Glutamatergic neuron (in vitro differentiated cells): ENCODE measurements at places on chromosomes 7 and 10.

- DNase-seq: no peak
These were observed 46.8 kb upstream of the SLC29A3 start for GRCh38 chr10:71272056-71272771.

GRCh38 chr10:48251525-48252353, 22.8 kb downstream of the FRMPD2 start:
- no peak for DNase-seq

DNA sequence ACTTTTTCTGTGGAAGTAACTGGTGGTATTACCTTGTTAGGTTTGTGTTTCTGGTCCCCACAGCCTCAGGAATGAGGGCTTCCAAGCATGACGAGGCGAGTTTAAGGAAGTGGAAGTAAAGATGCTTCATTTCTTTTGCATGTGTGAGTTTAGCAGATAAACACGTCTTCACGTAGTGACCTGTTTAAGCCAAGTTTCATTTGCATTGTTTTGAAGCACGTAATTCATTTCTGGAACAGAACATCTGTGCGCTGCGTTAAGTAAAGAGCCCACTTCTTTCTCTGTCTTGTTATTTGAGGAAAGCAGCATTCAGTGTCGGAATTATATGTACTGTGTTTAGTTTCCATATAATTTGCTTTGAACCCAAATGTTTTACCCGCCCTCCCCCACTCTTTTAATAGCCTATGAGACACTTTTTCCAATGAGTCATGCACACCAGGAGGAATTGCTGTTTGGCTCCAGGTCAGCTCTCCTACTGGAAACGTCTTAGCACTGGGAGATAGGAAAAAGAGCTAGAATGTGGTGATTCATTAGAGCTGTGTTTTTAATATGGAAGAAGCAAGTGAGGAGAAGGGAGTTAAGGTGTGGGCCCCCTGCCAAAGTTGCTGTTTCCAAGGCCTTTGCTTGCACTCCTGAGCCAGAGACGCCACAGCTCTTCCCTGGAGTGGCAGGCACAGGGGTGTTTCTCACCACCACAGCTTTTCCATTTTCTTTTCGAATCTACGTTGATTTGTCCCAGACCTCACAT, 36.7 kb downstream of the BTBD16 start:
- DNase-seq: no peak

GRCh38 chr10:132765435-132765834, 20.5 kb downstream of the NKX6-2 start:
- DNase-seq: no peak

DNA sequence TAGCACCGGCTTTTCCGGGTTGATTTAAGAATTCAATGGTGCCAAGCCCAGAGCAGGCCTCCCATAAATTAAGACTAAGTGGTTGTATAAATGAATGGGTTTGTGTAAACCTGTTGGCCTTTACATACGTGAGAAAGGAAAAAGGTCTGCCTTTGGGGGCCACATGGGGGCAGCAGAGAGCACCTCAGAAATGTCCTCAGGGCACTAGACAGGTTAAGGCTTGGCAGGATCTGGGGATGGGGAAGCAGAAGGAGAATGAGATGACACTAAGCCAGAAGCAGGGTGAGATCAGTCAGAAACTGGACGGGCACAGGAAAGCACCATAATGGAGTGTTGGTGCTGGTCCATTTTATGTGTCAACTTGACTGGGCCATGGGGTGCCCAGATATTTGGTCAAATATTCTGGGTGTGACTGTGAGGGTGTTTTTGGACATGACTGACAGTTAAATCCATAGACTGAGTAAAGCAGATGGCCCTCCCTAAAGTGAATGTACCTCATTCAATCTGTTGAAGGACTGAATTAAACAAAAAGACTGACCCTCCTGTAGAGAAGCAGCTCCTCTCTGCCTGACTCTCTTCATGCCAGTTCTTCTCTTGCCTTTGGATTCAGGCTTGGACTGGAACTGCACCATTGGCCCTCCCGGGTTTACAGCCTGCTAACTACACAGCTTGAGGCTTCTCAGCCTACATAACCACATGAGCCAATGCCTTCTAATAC, 58.9 kb downstream of the FRMPD2 start:
- DNase-seq: peak; percentile 80

- DNase-seq: no peak
These were observed 35.1 kb downstream of the SDK1 start for GRCh38 chr7:3336042-3336665.

DNA sequence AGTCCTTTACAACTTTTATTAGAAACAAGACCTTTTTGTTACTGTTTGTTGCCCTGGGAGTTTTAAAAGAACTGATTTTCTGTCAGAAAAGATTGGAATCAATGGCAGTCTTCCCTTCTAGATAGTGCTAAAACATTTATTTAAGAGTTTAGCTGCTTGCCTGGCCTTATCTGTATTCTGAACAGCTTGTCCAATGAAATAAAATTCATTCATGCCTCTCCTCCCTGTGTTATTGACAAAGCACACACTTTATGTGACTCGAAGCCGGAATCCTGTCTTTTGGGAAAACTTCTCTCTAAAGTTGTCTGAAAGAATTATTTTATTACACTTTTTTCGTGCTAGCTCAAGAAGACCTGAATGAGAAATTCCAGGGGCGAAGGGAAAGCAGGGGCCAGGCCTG, 992.5 kb downstream of the TYW1 start:
- DNase-seq: no peak

- no peak for DNase-seq
These were observed 35.0 kb upstream of the CBLL1 start for GRCh38 chr7:107708956-107709355.

GRCh38 chr7:7491044-7491443, 44.6 kb downstream of the COL28A1 start:
- no peak for DNase-seq

DNA sequence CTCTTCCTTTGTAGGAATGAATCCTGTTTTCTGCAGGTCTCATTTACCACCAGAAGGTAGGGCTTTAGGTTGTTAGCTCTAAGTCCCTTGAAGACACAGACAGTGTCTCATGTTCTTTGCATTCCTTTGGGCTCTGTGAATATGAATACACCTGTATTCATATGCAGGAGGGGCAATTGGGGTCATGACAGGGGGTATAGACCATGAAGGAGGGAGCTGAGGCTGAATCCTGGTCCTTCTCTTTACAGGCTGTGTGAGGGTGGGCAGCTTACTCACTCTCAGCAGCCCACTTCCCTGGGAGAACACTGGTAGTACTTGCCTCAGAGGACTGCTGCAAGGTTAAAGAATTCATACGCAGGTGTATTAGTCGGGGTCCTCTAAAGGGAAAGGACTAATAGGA, 267.2 kb upstream of the MGMT start:
- DNase-seq: no peak

- DNase-seq: no peak
These were observed 165.0 kb downstream of the SLIT1 start for GRCh38 chr10:97020452-97021400.

DNA sequence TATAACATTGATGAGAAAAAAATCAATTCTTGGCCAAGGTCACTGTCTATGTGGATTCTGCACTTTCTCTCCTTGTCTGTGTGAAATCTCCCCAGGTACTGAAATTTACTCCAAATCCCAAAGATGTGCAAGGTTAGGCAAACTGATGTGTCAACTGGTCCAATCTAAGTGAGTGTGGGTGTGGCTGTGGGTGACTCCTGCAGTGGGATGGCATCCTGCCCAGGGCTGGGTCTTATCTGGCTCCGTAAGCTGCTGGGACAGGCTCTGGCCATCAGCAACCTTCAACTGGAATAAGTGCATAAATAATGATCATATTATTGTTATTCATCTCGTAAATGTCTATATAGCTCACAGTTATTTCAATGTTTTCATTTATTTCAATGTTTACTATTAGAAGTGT, 79.3 kb downstream of the JCAD start:
- no peak for DNase-seq

- DNase-seq: no peak
These were observed 301.5 kb downstream of the GRID1 start for GRCh38 chr10:86064931-86065662.

- peak; percentile 76 for DNase-seq
These were observed 163.0 kb upstream of the KLF14 start for GRCh38 chr7:130896898-130897514.

DNA sequence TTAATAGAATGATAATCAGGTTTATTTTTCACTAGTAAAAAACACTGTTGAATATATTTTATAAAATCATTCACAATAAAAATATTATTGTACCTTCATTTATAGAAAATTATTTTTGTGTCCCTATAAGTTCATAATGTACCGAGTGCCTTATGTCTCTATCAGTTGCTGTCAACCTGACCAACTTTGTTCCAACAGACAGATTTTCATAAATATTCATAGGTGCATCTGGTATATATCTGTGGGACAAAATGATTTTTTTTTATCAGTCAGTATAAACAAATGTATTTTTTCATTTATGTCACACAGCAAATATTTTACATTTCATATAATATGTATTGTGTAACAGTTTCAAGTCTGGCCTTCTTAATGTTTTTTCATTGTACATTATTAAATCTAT, 195.9 kb downstream of the HGF start:
- DNase-seq: no peak

DNA sequence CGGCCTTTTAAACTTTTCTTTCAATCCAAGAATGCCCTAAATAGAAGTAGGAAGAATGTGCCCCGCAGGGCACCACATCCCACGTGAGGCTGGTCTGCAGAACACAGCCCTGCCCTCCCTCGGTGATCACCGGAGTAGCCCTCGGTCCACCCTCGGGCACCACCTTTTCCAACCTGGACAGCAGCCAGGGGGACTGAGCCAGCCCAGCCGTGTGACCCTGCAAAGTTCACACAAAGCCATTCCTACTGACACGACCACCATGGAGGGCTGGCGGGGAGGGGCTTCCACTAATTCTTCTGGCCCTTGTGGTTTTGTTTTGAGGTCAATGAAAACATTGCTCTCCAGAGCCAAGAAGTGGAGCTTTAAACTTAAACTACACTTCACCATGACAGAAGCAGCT, 132.2 kb downstream of the TCERG1L start:
- no peak for DNase-seq

DNA sequence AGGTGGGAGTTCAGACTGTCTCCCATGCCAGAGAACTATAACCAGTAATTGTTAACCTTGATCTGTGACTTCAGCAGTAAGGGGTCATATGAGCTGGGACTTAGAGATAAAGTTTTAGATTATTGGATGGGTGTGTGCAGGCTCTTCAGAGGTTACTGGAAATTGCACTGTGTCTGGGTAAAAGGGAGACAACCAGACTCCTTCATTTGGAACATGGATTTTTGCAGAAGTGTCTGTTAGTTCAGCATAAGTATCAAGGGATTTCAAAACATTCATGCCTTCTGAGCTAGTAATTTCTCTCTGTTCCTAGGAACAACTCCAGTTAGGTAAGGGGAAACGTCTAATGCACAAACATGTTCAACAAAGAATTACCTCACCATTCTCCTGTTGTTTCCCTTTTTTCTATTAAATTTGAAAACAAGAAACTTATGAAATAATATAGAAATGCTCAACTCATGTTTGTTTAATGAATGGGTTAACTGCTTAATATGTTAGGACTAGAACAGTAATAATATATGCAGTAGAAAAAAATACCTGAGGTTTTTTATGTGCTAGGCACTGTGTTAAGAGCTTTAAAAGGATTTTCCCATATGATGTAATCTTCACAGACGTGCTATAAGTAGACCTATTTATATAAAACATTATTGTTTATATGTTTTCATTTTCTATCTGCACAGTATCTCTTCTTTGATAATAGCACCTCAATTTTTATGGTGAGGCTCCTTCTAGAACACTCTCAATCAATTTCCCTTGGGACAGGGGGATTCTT, 233.0 kb downstream of the CACNA2D1 start:
- DNase-seq: no peak

GRCh38 chr7:33842150-33842549, 63.2 kb upstream of the BMPER start:
- no peak for DNase-seq

- DNase-seq: no peak
These were observed 69.4 kb downstream of the FAM53B start for GRCh38 chr10:124674768-124675222.

DNA sequence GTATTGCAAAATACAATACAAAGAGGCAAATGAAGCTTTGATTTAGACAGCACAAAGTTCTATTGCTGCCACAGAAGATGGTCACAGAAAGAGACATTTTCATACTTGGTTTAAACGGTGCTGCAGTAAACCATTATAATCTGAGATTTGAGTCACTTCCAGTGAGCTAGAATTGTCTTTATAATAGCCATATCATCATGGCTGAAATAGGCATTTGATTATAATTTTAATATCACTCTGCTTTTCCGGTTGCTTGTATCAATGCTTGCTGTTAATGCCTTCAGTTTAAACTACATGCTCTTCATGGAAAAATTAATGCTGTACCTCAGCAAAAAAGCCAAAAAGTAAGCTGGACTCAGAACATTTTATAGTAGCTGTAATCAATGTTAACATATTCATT, 48.5 kb downstream of the CPEB3 start:
- no peak for DNase-seq

DNA sequence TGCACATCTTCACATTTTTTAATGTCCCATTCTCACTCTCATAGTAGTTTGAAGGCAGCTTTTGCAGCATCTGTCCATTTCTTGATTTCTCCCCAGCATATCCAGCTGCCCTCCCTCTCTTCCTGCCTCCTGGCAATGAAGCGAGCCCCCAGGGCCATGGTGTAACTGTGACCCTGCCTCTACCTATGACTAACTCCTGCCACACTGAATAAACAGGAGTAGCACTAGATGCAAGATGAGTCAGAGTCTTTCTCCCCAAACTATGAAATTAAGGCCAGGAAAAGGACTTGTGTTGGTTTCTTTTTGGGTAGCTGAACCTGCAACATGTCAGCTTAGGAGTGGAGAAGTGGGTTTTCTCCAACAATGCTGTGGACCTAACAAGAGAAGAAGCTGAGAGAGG, 329.0 kb downstream of the RNLS start:
- no peak for DNase-seq

DNA sequence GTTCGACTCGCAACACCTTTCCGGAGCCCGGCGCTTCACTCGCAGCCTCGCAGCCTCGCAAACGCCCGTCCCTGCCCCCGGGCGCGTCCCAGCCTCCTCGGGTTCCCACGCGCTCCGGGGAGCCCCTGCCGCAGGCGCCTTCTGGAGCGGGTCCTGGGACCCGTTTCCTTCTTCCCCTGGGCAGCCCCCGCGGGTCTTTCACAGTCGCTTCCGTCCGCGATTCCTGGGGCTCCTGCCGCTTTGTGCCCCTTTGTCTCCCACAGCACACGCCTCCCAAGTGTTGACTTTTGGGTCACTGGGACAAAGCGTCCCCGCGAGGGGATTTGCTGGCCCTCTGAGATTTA, 140.7 kb downstream of the DYNC2I1 start:
- no peak for DNase-seq

- DNase-seq: no peak
These were observed 26.2 kb downstream of the NOD1 start for GRCh38 chr7:30452280-30452930.
